Calu3 (cell line): ENCODE measurements at places on chromosomes 6 and 20.

DNA sequence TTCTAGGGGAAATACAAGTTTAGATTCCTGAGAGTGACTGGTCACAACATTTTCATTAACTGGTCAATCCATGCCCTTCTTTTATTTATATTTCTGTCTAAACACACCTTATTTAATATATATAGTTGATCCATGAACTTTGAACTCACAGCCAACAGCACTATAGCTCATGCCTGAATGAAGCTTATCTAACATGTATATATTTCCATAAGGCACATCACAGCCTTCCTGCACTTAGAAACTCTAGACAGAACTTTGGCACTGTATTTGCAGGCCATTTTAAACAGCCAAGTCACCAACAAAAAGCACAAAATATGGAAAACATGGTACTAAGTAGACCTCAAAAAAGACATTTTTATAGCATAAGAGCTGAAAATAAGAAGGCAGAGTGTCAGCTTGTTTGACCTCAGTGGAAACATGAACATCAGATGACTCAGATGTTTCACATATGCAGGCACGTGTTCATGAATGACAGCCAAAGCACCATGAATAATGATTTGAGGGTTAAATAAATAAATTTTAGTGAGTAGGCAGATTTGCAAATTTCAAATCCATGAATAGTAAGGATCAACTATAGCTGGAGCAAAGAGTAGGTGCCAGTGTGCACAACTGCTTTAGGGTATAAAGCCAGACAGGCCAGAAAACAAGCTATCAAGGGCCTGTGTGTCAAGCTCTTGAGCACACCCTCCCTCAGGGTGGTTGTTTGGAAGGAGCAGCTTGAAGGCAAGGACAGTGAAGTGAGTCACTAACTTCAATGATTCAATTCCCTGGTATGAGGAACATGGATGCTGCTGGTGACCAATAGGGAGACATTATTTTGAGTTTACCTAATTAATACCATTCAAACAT, 88.9 kb upstream of the NT5E start:
- peak; percentile 72 for DNase-seq

DNA sequence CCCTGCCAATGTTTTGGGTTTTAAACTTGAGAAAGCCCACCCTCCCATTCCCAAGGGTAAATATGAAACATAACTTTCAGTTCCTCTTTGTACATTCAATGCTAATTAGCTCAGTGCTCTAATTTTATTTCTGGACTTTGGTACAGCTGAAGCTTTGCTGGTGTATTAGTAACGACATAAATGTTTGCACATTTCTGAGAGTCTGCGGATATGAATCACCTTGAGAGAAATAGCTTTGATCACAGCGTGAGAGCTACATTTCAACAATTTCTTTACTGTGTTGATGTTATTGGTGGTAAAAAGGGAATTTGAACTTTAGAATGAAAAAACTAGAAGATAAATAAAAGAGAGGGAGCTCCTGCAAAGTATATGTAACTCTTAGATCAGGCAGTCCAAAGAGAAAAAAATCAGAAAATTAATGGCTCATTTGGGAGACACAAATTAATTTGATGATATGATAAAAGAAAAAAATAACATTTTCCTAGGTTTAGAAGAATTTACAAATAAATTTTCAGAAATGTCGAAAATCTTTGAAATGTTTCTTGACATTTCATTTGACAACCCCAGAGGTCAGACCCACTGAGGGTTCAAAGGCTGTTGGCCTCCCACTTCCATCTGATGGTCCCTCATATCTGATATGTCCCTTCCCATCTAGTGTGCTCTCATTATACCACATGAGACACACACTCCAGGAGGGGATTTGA, 38.5 kb upstream of the CAP2 start:
- peak; percentile 2 for DNase-seq

- peak; percentile 68 for DNase-seq
Observed at GRCh38 chr6:132764370-132764769, 6.7 kb upstream of the VNN2 start.

- no peak for DNase-seq
Observed at GRCh38 chr6:136964398-136964797, 42.3 kb downstream of the SLC35D3 start.

DNA sequence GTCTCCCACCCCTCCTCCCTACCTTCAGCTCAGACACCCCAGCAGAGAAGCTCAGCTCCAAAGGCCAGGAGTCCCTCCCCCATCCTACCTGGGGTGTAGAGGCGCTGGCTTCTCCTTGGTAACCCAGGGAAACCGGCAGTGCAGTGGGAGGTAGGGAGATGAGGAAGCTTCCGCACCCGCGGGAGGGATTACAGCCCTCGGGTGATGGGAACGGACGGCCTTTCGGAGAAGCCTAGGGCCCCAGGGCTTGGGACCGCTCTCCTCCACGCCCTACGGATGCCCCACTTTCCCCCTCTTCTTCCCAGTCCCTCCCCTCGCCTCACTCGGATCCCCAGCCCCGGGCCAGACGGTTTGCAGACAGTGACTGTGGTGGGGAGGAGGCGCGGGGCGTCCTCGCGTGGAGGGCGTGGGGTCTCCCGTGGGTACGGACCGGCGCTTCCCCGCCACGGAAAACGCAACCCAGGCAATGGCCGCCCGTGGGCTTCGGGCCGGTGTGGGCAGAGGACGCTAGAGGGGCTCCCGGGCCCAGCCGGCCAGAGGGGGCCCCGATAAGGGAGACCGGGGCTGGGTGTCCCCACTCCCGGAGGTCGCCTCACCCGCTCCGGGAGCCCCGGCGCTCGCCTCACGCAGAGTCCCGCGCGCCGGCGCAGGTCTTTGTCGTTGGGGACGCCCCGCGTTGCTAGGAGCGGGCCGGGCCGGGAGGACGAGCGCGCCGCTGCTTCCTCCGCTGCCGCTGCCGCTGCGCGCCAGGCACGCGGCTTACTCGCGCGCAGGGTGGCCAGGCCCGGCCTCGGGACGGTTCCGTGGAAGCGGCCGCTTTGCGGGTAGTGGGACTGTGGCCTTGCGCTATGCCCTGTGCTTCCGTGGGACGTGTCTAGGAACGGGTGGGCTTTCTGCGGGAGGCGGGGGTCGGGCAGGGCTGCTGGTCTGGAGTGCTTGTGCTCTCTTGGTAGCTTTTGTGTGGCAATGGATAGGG, 15.8 kb downstream of the AARS2 start:
- DNase-seq: peak; percentile 56

GRCh38 chr6:56335726-56336125, 88.3 kb upstream of the COL21A1 start:
- DNase-seq: no peak

DNA sequence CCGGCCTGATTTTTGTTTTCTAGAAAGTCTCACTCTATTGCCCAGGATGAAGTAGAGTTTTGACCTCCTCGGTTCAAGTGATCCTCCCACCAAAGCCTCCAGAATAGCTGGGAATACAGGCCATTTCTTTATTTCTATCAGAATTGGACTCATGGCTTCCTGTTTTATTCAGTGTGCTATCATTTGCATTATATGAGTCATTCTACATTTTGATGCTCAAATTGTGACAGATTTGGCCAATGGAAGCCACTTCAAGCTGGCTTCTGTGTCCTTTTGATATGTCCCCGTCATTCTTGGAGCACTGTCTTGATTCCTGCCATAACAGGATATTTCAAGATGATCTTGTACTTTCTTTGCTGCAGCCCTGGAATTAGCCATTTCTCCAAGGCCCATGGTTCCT, 75.1 kb downstream of the CNBD2 start:
- DNase-seq: no peak

DNA sequence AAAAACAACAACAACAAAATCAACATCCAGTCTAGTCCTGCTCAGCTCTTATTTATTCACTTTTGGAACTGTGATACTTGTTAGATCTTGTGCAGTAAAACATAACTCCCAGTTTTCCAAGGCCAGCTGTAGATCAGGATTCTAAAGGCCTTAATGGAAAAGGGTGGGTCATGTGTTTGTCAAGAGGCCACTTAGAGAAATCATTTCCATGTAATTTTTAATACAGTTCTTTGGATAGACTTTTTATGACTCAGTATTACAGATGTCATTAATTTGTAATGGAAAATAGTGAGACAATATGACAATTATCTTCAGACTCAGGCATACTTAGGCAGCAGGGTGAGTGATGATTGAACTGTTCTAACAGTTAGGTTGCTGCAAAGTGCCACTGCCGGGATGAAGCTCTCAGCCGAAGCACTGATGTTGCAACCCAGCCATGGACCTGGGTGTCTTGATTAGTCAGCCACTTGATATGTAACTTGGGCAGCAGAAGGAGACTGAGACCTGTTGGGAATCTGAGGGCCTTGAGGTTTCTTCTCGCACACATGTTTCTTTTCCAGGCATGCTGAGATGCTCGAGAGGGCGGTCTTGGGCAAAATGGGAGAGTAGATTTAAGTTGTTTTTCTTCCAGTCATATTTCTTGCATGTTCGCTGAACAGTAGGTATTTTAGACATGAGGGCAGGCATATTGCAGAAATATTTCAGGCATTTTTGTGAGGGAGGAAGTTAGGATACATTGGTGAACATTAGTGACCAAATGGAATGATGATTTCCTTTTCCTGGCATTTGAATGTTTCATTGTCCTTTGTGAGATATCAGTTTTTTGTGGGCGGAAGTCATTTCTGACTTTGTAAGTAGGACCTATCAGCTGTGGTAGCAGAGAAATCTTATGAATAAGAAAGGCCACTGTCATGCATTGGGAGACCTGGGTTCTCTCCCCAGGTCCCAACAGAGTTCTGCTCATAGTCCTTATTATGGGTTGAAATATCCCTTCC, 52.3 kb downstream of the SLX4IP start:
- DNase-seq: no peak

DNA sequence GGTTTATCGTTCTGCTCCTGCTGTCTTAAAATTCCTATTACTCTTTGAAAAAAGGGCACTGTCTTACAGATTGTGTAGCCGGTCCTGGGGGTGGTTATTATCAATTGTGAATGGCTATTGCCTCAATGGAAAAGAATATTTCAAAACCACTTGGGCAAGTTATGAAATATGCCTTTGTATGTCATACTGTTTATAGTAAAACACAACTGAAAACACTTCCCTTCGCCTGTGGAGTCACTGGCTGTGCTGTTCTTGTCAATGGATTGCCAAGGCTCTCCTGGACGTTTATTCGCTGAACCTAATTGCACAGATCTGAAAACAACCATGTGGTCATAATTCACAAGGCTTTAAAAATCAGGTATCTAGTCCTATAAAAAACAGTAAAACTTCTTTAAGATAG, 47.8 kb upstream of the TAGAP start:
- no peak for DNase-seq

DNA sequence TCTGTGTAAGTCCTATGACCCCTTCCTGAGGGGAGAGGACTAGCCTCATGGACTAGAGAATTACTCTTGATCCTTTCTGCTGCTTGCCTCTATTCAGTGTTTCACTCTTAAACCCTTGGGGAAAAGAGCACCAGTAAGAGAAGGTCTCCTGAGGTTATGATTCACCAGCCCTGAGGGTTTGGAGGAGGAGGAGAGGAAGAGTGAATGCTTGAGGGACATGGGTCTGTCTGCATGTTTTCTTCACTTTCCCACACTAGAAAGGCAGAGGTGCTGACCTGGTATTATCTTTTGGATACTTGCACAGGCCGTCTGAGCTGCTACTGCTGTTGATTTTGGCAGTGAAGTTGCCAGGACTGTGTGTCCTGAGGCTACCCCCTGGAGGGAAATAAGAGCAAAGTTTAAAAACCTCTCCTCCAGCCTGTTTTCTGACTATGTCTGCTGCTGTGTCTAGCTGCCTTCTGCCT, 78.3 kb downstream of the CD109 start:
- DNase-seq: peak; percentile 2

DNA sequence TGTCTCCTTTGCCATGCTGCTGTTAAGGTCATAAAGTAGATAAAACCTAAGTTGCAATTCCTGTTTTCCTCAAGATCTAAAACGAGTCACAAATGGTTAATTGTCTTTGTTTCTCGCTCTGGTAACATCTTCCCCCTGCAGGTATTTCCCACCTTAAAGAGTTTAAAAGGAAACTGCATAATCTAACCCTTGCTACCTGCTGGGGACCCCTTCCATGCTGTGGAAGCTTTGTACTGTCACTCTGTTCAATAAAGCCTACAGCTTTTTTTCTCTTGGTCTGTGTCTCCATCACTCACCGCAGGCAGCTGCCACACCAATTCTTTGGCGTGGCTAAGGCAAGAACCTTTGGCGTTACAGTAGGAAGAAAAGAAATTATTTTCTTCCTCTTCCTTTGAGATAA, 117.7 kb upstream of the GJE1 start:
- no peak for DNase-seq
